ENCODE measurements at places on chromosomes 7 and 10.

GRCh38 chr10:12397147-12397896 lies 48.0 kb downstream of the CAMK1D start:
- no peak for DNase-seq

DNA sequence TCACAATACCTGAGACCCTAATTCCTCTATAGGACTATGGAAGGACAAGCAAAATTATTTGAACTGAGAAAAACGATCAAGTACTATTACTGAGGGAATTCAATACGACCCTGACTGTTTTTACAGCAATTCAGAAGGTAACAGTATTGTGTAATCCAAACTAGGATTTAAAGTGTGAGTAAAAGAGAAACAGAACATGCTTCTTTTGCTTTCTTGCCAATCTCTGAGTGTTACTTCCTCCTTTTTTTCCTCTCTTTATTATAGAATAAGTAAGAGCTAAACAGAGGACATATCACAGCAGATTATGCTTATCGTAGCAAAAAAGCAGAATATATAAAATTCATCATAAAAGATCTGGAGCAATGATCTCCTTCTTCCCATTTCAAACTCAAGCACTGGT lies 292.1 kb downstream of the THSD7A start:
- DNase-seq = peak; percentile 39

DNA sequence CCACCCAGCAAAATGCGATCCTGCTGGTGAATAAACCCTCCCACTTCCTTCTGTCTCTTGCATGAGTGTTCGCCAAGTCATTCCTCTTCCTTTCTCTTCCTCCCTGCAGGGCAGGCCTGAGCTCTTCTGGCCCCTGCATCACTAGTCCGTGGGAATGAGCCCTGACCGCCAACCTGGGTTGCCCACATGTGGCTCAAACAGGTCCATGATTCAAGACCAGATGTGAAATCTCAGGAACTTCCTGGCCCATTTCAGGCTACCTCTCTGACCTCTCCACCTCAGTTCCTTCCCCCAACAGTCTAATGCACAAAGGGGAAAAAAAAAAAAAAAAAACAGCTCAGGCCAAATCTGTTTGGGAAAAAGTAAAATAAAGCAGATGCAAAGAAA lies 5.4 kb upstream of the YWHAG start:
- peak; percentile 67 for DNase-seq

GRCh38 chr10:99895867-99896266 lies 113.4 kb downstream of the ABCC2 start:
- DNase-seq = no peak

DNA sequence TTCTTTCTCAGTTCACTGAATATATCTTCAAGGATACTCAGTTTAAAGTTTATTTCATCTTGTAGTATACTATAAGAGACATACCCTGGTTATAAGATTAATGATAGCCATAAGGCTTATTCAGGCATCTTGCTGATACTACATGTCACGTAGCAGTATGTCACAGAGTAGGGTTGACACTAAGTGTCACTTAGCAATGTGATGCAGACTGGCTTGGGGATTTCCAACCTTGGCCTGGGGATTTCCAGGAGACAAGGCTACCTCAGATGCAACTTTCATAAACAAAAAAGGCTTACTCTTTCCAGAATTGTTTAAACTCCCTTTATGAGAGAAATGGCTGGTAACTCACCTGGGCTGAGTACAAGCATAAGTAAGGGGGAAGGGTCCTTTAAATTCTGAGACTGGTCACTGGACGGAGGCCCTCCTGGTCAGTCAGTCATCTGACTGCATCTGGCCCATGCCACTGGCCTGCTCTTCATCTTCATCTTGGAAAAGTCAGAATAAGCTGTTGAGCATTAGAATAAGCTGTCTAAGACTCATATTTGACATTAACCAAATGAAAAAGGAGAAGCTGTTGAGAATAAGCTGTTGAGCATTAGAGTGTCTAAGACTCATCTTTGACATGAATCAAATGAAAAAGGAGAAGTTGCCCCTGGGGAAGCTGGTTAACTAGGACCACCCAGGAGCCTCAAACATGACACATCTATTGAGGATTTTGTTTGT lies 9.5 kb downstream of the SLC13A1 start:
- no peak for DNase-seq

GRCh38 chr10:124125305-124126116 lies 32.1 kb upstream of the CHST15 start:
- peak; percentile 25 for DNase-seq

DNA sequence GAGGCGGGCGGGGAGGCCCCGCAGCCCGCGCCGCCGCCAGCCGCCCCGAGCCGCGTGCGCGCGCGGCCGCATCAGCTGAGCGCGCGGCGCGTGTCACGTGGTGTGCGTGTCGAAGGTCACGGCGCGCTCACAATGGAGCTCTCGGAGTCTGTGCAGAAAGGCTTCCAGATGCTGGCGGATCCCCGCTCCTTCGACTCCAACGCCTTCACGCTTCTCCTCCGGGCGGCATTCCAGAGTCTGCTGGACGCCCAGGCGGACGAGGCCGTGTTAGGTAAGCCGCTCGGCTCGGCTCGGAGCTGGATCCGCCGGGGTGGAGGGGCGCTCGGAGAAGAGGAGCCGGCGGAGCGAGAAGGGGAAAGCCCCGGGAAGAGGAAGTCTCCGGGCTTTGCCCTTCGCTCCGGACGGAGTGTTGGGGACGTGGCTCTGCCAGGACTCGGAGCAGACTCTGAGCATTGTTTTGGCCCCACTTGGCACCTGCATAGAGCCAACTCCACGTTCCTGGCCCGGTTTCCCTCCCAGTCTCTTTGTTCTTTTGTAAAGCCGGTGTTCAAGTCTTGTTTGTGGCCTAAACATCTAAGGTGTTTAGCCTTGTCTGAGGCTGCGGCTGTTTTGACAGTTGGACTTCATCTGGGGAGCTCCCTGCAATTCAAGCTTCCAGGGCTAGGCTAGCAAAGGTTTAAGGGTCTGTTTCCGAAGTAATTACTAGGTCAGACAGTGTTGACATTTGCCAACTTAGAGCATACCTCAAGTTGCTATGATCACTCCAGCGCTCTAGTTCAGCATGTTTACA lies at the start of gene COMMD3:
COMMD3 (plus strand) TSS at position 103 of the 790 bp plus-strand sequence; CDS start at position 133, 30 bp downstream.
- peak; percentile 86 for DNase-seq

GRCh38 chr10:63206997-63207811 lies 74.1 kb downstream of the NRBF2 start:
- no peak for DNase-seq

DNA sequence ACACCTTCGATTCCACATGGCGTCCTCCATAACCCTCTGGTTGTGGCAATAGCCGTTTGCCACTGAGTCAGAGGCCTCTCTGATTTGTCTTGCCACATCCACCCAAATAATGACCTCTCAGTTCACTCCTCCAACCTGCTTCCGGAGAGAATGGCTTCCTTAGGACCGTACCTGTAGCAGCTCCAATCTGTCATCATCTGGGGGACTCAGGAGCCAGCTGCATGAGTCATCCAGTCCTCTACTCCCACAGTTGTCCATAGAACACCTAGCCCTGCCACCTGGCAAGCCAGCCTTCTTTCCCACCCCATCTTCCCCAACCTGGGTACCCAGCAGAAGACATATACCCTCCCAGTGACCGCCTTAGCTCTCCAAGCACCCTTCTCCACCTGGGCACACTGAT lies 64.4 kb upstream of the MXI1 start:
- no peak for DNase-seq

GRCh38 chr7:96188591-96188991 lies 133.3 kb downstream of the SLC25A13 start:
- no peak for DNase-seq

GRCh38 chr10:29932991-29933390 lies 126.4 kb downstream of the JCAD start:
- DNase-seq = no peak

DNA sequence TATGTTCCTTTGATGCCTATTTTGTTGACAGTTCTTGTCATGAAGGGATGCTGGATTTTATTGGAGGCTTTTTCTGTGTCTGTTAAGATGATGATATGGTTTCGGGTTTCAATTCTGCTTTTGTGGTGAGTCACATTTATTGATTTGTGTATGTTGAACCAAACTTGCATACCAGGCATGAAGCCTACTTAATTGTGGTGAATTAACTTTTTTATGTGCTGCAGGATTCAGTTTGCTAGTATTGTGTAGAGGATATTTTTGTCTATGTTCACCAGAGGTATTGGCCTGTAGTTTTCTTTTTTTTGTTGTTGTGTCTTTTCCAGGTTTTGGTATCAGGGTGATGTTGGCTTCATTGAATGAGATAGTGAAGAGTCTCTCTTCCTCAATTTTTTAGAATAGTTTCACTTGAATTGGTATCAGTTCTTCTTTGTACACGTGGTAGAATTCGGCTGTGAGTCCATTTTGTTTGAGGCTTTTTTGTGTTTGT lies 345.9 kb downstream of the KIF20B start:
- DNase-seq = no peak

- DNase-seq = no peak
These were observed 866 bp upstream of the SFMBT2 start for GRCh38 chr10:7411671-7412128.

- no peak for DNase-seq
These were observed 59.2 kb upstream of the ADCY1 start for GRCh38 chr7:45514944-45515343.

DNA sequence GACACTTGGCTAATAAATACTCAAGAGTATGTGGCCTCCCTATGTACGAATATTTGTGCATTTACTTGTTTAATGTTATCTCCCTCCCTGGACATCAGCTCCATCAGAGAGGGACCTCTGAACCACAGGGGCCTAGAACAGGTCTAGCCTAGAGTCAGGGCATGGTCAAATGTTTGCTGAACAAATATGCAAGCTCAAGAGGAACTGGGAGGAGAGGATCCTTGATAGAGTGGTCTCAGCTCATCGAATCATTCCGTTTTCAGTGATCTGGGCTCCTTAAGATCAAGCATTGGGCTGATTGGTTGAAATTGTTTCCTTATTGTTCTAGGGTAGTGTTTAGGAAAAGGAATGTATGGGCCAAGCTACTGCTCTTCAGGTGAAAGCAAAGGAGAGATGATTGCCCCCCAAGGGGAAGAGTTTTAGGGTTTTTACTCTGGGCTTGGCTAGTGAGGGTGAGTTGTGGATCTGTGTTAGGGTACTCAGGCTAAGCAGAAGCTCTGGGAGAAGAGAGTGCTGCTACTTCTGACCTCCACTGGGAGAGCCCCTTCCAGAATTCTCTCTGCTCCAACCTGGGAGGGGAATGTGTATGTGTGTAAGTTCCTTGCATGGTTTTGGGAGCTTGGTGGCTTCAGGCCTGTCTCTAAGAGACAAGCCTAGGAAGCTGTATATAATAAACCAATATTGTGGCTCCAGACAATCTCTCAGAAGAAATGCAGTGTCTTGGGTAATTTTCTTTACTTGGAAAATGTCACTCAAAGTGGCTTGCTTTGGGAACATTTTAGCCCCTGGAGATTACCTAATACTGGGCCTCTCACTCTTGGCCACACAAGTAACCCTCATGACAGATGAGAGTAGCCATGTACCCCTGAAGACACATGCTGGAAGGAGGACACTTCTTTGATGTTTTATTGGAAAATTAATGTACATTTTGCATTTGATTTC lies 110.0 kb downstream of the EMX2 start:
- no peak for DNase-seq

DNA sequence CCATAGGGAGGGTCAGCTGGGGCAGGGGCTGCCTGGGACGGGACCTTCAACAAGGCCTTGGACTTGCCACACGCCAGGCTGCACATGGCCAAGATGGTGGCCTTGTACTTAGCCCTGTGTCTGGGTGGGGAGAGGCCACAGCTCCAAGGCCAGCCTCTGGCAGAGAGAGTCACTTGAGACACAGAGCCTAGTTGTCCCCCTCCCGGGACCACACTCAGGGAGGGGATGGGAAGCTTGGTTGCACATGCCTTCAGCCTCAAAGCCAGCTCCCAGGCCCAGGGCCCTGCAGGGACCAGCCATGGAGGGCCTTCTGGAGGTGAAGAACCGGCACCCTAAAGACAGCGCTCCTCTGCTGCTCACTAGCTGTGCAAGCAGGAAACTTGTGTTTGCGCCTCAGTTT lies 16.7 kb downstream of the MMRN2 start:
- no peak for DNase-seq

DNA sequence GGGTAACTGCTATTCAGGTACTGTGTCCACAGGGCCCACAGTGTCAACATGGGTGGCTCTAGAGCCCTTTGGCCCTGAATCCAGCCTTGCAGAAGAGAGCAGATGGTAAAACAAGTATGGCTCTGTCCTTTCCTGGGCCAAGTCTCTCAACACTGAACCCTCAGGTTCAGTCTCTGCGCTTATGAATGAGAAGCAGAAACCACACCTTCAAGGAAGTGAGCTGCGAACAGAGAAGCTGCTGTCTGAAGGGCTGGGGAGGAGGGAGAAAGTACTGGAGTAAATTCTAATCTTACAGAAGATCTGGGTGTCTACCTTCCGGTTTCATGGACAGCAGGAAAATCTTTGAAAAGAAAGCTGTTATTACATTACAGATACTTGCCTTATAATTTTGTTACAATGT lies 4.1 kb downstream of the TBRG4 start:
- no peak for DNase-seq

DNA sequence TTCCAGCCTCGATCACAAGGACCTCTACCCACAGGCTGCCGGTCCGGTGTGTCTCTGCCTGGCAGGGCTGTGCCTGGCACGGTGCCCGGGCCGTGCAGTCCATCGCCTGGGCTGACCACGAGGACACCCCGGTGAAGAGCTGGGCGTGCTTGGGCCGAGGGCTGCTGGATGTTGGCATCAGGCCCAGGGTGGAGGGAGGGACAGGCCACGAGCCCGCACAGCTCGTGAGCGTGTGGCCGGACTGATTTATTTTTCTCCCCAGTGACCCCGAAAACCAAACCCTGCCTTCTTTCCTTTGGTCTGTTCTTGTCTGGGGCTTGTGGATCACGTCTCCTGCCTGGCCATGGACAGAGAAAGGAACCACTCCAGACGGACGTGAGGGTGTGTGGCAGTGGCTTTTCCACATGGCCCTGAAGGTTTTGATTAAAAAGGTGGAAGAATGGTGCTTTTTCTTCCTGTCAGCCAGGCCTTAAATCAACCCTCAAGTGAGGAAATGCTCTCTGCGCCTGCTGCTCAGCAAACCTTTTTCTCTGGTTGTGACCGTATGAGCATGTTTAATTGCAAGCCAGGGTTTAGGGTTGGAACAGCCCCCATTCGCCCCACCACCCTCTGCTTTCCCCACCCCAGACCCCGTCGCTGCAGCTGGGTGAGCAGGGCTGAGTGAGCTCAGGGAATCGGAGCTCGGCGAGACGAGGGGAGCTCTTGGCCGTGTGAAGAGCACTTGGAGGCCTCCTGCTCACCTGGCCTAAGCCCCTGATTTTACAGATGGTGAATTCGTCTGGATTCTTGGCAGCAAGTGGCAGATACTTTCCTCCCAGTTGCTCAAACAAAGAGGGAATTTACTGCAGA lies 130.1 kb downstream of the RGS10 start:
- no peak for DNase-seq

- DNase-seq = no peak
These were observed 173.5 kb downstream of the KCNMA1 start for GRCh38 chr10:77463967-77464745.

DNA sequence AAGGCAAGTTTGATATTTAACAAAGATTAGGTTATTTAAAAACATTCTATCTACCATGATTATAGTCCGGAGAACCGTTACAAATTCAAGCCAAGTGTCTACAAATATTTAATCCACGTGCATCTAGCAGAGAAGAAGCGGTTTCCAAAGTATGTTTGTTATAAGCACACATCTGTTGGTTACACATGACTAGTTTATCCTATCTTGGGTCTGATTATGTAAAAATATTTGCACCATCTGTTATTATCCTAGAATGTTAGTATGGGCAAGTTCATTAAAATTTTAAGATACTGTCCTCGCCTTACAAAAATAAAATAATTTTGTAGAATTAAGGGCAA lies 289.2 kb upstream of the VSTM2A start:
- no peak for DNase-seq

All from MCF 10A (cell line).